ENCODE measurements at places on chromosomes 1 and 21.

GRCh38 chr21:28754127-28754611 is 238.5 kb downstream of the LTN1 start:
- DNase-seq, result no peak

DNA sequence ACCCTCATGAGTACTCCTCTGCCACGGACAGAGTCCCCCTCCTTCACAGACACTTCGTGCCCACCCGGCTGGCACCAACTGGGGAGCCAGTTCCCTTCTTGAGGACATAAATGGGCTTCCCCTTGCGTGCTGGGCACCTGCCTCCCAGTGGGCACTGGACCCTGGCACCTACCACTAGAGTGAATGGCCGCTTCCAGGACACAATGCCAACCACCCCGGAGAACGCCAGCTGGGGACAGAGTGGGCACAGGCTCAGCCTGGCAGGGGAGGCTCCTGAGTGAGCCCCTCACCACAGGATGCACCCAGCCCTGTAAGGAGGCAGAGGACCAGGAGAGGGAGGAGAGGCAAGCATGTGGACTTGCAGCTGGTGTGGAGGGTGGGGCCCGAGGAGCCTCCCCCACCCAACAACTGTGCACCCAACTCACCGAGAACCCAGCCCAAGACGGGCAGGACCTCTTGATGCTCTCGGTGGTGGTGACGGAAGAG is 1.0 kb downstream of the ENTREP3 start:
- DNase-seq, result peak; percentile 26

DNA sequence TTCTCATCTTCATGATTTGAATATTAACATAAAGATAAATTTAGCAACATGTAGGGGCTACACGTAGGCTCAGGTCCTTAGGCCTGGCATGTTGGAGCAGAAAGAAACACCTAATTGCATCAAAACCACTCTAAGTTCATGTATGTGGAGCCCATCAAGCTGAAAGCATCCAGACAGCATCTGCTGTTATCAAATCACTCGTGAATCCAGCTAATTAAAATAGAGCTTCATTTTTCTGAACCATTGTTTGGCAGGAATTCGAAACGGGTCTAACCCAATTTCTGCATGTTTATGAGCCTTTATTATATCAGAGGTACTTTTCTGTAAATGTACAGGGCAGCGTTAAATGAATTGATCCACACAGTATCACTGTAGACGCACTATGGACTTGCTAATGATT is 45.7 kb downstream of the PEX14 start:
- DNase-seq, result no peak

GRCh38 chr21:26070822-26071425 is 99.6 kb downstream of the APP start:
- no peak for DNase-seq

DNA sequence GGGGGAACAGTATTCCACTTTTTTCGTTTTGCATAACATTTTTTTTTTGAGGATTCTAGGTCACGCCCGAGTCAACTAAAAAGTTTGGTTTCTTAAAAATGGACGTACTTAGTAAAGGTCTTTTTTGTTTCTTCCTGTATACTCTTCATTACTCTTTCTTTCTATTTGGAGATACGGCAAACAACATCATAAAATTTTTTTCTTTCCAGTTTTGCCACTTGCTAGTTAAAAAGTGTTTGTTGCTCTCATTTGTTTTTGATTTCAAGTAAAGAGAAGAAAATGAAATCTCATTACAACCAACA is 788 bp upstream of the MPC2 start:
- no peak for DNase-seq

DNA sequence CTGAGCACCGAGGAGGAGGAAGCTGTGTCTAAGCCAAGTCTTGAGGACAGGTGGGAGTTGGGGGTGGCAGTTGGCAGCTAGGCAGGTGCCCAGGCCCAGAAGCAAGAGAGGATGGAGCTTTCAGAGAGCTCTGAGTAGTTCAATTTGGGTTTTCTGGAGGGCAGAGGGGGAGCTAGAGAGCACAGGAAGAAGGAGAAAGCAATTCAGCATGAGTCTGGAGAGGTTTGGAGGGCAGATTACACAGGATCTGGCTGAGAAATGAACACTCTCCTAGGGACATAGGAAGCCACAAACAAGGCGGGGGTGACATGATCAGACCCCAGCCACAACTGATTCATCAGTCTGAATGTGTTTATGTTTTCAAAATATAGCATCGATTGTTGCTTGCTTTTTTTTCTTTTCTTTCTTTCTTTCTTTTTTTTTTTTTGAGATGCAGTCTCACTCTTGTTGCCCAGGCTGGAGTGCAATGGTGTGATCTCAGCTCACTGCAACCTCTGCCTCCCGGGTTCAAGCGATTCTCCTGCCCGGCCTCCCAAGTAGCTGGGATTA is 23.8 kb downstream of the PTPRF start:
- peak; percentile 32 for DNase-seq

DNA sequence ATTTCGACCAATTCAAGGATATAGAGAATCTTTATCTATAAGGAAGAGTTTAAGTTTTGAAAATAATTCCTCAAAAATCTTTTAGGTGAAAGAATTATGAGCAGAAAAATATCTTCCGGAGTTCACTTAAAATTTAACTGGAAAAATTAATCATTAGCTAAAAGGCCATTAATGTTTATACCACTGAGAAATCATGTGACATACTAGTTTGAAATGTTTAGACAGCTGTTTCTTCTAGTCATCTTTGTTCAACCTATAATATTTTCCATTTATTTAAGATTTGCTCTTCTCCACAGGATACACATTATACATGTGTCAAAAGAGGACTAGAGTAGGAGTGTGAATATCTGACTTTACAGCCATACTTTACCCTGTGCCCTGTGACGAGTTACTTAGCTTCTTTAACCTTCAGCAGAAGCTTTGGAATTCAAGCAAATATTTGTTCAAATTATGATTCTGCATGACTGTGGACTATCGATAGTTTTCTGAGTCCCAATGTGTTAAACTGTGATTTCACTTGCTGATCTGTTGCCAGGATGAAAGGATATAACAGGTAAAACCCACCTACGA is 374.8 kb downstream of the BRINP3 start:
- DNase-seq, result no peak

DNA sequence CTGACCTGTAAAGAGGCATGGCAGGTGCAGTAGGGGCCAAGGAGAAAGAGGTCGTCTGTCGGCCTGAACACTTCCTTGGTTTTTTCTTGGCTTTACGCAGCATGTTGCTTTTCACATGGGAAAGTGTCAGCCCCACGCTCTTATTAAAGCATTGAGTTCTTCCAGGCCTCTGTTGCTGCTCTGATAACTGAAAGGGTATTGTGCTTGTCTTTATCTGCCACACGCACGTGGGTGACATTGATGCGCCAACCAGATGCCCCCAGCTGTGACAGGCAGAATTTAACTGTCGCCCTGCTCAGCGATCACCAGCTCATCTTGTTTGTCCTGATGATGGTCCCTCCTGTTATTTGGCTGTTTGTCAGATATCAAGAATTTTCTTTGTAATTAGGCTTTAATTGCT is 76.5 kb downstream of the GALNT2 start:
- peak; percentile 66 for DNase-seq

GRCh38 chr1:51114137-51114536 is 12.1 kb downstream of the C1orf185 start:
- no peak for DNase-seq

DNA sequence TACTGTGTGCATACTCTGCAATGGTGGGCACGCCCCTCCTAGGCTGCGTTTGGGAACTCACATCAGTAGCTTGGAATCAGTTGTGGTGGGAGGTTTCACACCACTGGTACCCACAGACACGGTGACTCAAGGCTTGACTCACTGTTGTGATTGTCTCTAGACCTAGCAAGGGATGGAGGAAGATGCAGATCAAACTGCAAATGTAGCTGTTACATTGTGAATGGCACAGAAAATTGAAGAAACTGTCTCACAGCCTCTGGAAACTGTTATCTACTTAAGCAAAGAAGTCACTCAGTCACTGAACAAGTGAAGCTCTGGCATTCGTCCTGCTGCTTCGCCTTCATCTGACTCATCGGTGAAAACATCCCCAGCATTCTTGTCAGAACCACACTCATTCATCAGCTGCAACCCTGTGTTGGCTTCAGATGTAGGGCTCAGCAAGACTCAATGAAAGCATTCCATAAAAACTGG is 59.5 kb downstream of the POFUT2 start:
- DNase-seq, result no peak

- no peak for DNase-seq
Measured at GRCh38 chr1:245683676-245684075, 528.9 kb downstream of the KIF26B start.

DNA sequence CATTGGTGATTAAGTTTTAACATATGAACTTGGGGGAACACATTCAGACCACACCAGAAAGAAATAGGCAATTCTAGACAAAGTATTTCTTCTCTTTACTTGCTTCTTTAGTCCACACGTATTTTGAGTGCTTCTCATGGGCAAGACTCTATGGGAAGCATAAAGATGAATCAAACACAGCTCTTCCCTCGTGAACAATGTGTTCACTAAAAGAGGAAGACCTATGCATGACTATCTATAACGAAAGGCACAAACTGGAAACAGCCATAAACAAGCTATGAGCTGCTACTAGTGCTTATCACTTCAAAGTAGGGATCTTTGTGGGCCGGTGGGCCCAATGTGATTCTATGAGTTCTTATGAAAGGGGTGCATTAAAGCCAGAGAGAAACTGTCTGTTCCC is 53.0 kb upstream of the PRDX6 start:
- no peak for DNase-seq
